Heart left ventricle (tissue), 16 donors: ENCODE measurements at places on chromosomes 3 and 15.

DNA sequence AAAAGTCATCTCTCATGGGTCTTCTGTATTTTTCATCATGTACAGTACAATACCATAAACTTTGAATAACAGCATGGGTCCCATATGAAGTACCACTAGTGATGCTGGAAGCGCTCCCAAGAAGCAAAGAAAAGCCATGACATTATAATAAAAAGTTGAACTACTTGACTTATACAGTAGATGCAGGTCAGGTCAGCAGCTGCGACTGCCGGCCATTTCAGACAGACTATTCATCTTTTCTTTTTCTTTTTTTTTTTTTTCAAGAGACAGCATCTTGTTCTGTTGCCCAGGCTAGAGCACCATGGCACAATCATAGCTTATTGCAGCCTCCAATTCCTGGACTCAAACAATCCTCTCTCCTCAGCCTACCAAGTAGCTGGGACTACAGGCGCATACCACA, 10.2 kb downstream of the RAF1 start:
- H3K36me3 ChIP-seq, result no peaks in the 10 kb centered on the region
- H3K27ac ChIP-seq, result no peak overlapping the region
- H3K27me3 ChIP-seq, result no peaks in the 10 kb centered on the region
- no peak overlapping the region for H3K4me3 ChIP-seq
- no peak for DNase-seq
- no peaks in the 10 kb centered on the region for H3K4me1 ChIP-seq

DNA sequence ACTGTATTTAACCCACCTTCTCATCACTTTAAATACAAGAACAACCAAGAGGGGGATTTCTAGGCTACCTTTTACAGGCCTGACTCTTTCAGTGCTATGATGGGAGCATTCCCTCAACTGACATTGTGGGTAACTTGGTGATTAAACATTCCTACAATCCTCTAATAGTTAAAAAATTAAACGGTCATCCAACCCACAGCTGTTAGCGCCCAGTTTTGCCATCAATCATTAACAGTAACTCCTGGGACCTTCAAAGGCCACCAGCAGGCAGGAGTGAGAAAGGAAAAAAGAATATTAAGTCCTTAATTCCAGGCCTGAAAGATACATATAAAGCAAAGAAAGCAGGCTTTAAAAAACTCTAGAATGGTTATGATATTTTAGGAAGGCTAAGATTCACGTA, 512.1 kb downstream of the MAGI1 start:
- no peak for DNase-seq
- no peaks in the 10 kb centered on the region for H3K36me3 ChIP-seq
- H3K4me1 ChIP-seq, result no peaks in the 10 kb centered on the region
- H3K4me3 ChIP-seq, result no peak overlapping the region
- no peak overlapping the region for H3K27ac ChIP-seq

DNA sequence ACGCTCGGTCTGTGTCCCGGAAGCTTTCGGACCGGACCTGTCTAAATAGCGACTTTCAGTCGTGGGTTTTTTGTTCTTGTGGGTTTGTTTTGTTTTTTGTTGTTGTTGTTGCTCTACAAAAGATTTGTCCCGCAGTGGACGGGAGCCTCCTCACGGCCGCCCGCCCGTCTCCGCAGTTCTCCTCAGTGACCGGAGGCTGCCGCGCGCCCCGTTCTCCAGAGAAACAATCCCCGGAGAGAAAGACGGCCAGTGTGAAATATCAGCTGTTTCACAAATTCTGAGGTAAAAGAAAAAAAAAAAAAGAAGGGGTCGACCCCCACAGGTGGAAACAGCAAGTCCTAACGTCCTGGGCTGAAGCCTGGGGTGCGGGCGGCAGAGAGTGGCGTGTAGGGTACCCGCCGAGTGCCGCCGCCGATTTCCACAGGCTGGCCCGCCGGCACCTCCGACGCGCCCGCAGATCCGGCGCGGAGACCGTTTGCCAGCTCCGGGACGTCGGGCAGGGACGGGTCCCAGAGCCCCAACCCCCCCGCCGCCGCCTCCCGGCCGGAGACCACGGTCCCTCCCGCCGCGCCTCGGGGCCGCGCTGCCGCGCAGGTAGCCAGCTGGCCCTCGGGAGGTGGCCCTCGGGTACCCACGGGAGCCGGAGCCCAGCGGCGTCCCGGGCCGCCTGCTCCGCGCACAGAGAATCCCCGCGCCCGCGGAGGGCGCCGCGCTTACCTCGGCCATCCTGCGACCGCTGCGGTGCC, 478 bp downstream of the BNC1 start:
- H3K4me3 ChIP-seq, result peak overlapping the region; percentile 51
- H3K27ac ChIP-seq, result no peak overlapping the region

GRCh38 chr3:160720123-160720746, 35.8 kb upstream of the PPM1L start:
- no peaks in the 10 kb centered on the region for H3K27me3 ChIP-seq
- no peaks in the 10 kb centered on the region for H3K4me1 ChIP-seq
- no peaks in the 10 kb centered on the region for H3K36me3 ChIP-seq
- H3K4me3 ChIP-seq, result no peak overlapping the region

DNA sequence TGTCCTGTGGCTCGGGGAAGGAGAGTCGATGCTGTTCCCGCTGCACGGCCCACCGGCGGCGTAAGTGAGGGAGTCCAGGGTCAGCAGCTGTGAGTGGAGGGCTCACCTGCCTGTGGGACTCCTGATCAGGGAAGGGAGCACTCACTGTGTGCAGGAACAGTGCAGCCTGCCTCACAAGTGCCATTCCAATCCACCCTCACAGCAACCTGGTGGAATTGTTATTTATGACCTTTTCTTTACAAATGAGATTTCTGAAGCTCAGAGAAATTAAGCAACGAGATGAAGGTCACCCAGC, 9.0 kb downstream of the CHRD start:
- H3K4me3 ChIP-seq, result no peak overlapping the region
- H3K36me3 ChIP-seq, result no peaks in the 10 kb centered on the region
- H3K27ac ChIP-seq, result no peak overlapping the region
- no peaks in the 10 kb centered on the region for H3K4me1 ChIP-seq
- H3K27me3 ChIP-seq, result no peaks in the 10 kb centered on the region

DNA sequence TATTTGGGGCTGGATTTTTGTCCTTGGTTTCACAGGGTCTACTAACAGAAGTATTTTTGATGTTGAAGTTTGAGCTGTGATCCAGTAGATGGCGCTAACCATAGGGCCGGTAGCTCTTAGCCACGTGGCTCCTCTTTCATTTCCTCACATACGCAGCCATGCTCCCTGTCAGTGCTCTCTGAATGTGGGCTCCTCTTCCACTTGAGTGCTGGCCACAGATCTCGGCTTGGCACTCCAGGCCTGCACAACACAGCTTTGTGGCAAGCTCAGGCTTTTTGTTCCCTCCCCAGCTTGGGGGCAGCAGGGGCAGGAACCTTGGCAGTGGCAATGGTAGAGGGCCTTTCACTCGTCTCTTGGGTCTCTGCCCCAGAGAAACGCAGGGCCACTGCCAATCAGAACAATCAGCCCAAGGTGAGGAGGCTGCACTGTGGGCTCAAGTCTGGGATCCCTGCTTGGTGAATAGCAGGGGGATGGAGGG, 18.6 kb upstream of the DNAAF4 start:
- H3K4me1 ChIP-seq, result no peaks in the 10 kb centered on the region
- DNase-seq, result no peak
- no peak overlapping the region for H3K27ac ChIP-seq
- H3K4me3 ChIP-seq, result no peak overlapping the region
- no peaks in the 10 kb centered on the region for H3K36me3 ChIP-seq
